ENCODE measurements at places on chromosomes 1 and 21.

DNA sequence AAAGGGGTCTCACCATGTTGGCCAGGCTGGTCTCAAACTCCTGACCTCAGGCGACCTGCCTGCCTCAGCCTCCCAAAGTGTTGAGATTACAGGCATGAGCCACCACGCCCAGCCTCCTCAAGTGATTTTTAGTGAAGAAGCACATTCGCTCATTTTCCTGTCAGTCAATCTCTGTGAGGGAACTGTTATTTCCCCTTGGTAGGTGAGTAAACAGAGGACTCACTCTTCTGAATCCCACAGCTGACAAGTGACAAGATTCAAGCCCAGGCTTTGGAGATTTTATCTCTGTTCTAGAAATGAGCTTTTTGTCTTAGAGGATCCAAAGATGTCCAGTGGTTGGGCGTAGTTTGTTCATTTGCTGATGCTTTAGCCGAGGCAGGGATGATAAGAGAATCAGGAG, 43.9 kb upstream of the TACSTD2 start:
- DNase-seq, result no peak

GRCh38 chr21:44024887-44025353, 12.8 kb downstream of the TRAPPC10 start:
- no peak for DNase-seq

DNA sequence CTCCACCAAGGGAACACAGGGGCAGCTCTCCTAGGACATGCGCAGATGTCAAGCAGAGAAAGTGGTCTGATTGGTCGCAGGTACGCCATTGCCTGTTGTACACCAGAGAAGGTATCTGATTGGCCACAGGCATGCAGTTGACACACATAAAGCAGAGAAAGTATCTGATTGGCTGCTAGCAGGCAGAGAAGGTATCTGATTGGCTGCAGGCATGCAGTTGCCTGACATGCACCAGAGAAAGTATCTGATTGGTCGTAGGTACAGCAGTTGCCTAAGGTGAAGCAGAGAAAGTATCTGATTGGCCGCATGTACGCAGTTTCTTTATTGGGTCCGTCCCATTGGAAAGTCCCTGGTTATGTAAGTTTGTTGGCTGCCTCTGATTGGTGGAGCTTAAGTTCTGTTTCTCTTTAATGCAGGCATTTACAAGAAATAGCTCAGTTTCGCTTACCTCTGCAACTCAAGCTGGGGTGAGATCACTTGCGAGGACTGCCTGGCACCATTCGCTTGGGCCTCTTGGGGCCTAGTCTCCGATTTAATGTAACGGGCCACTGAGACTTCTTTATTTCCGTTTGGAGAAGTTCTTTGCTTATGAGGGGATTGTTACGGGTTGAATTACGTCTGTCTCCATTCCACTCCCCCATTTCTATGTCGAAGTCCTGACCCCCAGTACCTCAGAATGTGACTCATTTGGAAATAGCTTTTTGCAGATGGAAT, 74.2 kb downstream of the SIK1 start:
- DNase-seq, result no peak

DNA sequence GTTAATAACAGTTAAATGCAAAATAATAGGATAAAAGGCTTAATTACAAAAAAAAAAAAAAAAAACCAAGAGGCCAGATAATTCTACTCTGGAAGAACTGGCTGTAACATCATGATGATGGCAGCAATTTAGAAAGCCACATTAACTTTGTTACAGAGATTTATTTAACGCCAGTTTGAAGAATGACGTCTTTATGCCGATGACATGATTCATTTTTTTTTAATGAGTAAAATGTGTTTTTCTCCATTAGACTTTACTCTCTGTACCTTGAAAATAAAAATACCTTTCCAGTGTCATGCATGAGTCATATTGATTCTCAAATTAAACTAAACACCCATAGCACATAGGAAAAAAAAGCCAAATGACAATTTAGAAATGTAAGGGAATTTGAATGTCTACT, 226.1 kb downstream of the RGS7 start:
- no peak for DNase-seq

GRCh38 chr1:37415611-37416244, 58.7 kb upstream of the ZC3H12A start:
- no peak for DNase-seq

DNA sequence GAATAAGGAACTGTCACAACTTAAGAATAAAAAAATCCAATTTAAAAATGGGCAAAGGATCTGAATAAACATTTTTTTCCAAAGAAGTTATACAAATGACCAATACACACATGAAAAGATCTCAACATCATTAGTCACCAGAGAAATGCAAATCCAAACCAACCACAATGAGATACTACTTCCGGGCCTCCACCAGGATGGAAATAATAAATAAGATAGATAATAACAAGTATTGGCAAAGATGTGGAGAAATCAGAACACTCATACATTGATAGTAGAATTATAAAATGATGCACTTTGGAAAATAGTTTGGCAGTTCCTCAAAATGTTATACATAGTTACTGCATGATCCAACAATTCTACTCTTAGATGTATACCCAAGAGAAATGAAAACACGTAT, 18.7 kb downstream of the ZSWIM5 start:
- no peak for DNase-seq

Measured in NCI-H1092 treated with DMSO at 0.1 percent for 48 hours (cell line).